GM03348 (cell line): ENCODE measurements at places on chromosomes 7 and 10.
A peak's percentile ranks its signal among the peaks of the same experiment; 100 is the strongest.

DNA sequence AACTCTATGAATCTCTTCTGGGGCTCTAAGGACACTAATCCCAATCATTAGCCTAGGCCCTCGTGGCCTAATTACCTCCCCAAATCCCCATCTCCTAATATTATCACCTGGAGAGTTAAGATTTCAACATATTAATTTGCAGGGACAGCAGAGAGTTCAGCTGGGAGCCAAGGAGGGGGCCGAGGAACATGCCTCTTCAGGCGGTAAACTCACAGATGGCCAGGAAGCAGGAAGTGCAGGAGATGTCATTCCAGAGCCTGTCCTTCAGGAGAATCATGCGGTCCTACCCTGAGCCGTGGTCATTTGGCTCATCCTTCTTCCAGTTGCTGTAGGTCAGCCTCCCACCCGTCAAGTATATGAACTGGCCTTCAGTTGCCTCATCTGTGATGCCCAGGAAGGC is 21.9 kb upstream of the SFTPA2 start:
- no peak for DNase-seq

- DNase-seq = no peak
These were observed 221.6 kb downstream of the TCF7L2 start for GRCh38 chr10:113171662-113172061.

DNA sequence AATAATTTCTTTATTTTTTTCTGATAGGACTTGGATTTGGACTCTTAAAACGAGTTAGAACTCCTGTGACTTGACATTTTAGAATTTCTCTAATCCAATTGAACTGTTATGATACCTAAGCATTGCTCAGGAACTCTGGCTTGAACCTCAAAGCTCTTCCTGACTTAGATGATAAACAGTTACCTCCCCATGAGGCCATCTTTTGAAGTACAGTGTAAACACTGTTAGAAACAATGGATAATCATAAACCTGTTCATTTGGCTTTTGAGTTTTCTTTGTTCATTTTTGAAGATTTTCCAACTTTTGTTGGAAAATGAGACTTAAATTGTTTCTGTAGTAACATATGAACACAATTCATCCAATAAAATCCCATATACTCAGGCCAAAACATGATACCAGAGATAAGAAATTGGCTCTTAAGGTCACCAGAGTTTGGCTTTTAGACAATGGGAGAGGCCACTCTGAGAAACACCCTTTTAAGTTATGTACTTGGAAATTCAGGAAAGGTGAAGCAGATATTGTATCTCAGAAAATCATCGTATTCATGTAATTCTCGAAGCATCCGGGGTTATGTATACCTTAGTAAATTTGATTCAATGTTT is 59.6 kb downstream of the RUNDC3B start:
- DNase-seq = no peak

DNA sequence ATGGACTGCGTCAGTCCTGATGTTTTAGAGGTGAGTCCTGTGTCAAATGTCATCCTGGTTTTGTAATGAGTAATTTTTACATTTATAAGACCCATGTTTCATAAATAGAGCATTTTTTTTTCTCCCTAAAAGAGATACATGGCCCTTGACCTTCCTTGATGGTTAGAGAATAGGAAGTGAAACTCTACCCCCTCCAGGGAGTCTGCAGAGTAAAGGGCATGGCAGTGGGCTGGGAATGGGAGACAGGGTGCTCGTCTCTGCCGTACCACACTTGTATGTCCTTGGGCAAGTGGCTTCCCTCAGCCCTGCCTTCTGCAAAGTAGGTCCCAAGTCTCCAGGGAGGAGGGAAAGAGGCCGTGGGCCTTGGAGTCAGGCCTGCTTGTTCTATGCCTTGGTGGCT is 63.9 kb downstream of the WDFY4 start:
- DNase-seq = no peak

DNA sequence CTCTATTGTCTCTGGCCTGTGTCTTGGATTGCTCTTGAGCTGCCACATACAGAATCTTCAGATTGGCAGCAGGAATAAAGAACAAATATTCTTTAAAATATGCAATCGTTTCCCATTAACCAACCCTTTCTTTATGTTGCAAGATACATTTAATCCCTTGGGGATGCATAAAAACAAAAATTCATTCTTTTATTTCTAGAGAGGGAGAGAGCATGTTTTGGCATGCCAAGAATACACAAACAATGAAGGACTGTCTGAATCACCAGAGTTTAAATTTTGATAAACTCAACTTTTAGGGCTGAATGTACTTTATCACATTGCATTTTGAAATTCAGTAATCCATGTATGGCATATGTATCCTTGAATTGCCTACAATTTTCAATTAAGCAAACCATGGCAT is 154.3 kb upstream of the SEMA3D start:
- no peak for DNase-seq

DNA sequence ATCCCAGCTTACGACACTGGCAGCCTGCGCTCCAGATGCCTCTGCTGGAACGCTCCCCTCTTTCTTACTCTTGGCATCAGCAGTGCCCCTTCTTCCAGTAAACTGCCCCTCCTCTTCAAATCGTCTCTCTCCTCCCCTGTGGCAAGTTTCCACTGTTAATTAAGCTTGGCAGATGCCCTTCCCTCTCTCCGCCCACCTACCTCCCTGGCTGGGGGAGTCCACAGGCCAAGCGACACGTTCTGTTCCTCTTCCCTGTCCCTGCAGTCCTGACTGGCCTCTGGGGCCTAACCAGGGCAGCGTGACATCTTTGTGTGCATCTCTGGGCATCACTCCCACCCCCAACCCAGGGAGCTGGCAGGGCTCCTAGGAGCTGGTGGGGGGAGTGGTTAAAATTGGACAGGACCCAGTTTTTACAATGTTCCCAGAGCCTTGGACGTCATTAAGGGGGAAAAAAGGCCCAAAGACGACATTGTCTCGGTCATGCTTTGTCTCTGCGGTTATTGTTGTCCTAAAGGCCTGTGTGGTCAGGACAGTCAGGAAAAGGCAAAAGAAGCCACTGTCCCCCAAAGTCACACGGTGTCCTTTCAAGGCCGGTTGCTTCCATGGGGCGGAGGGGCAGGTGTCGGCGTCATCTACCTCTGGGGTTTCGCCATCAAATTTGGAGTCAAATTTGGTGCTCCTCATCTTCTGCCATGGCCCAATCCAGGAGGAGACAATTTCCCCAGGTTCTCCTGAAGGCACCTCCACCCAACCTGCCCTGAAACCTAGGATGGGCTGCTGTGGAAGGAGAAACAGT is 54.2 kb downstream of the DLG5 start:
- no peak for DNase-seq

- DNase-seq = no peak
These were observed 75.3 kb downstream of the HIP1 start for GRCh38 chr7:75663302-75663907.

DNA sequence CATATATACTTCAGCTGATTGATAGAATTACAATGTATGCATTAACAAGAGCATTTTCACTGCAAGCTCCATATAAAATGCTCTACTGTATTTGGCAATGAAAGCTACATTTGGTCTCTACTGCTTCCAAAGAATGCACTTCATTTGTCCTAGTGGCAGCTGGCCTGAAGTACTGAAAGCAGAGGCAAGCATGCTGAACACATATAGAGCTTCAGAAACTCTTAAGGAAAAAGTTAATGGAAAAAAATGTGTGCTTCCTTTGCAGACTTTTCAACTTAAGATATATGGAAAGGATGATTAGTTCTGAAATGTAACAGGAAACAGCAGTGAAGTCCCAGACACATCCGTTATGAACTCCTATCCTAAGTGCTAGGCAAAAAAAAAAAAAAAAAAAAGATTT is 537.1 kb upstream of the POM121L12 start:
- DNase-seq = no peak

- peak; percentile 68 for DNase-seq
These were observed 52.3 kb upstream of the SLC35B4 start for GRCh38 chr7:134368851-134369544.

- DNase-seq = peak; percentile 22
These were observed 172.9 kb downstream of the TMEM26 start for GRCh38 chr10:61280303-61280702.

- peak; percentile 93 for DNase-seq
These were observed 97.9 kb downstream of the WDR11 start for GRCh38 chr10:120948889-120949608.

- DNase-seq = no peak
These were observed 1.5 kb downstream of the ITGB8 start for GRCh38 chr7:20331910-20332813.

- DNase-seq = peak; percentile 79
These were observed 34.6 kb downstream of the TRIM8 start for GRCh38 chr10:102678842-102679289.

GRCh38 chr7:22301790-22302189 is 55.2 kb downstream of the RAPGEF5 start:
- DNase-seq = no peak

- no peak for DNase-seq
These were observed 3.1 kb upstream of the SFRP5 start for GRCh38 chr10:97774811-97775294.

- DNase-seq = peak; percentile 47
These were observed 82.6 kb downstream of the DNMBP start for GRCh38 chr10:99926925-99927720.

- DNase-seq = no peak
These were observed 147.2 kb downstream of the TMEM178B start for GRCh38 chr7:141221007-141221612.

- no peak for DNase-seq
These were observed 925.2 kb upstream of the GHITM start for GRCh38 chr10:83214136-83214535.

DNA sequence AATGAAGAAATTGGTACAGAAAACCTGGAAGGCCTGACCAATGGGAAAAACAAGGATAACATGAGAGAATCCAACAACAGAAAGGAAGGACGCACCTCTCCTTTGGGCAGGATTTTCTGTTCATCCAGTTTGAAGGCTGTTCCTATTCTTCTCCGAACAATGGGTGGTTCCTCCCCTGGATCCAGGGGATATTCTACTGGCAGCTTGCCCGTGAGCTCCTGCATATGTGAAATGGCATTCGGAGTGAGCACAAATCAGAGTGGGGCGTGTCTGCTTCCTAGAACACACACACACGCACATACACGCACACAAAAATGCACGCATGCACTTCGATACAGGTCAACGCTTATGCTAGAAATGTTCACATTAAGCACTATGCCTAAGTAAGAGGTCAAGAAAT is 83.5 kb downstream of the PRPF18 start:
- no peak for DNase-seq

DNA sequence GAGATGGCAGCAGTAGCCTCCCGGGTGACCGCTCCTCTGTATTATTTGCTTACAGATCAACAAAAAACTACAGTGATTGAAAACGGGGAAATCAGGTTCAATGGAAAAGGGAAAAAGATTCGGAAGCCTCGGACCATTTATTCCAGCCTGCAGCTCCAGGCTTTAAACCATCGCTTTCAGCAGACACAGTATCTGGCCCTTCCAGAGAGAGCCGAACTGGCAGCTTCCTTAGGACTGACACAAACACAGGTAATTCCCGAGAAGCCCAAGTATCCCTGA is 2.2 kb downstream of the DLX6 start:
- DNase-seq = no peak

- no peak for DNase-seq
These were observed 2.2 kb upstream of the LMBR1 start for GRCh38 chr7:156895024-156895780.

DNA sequence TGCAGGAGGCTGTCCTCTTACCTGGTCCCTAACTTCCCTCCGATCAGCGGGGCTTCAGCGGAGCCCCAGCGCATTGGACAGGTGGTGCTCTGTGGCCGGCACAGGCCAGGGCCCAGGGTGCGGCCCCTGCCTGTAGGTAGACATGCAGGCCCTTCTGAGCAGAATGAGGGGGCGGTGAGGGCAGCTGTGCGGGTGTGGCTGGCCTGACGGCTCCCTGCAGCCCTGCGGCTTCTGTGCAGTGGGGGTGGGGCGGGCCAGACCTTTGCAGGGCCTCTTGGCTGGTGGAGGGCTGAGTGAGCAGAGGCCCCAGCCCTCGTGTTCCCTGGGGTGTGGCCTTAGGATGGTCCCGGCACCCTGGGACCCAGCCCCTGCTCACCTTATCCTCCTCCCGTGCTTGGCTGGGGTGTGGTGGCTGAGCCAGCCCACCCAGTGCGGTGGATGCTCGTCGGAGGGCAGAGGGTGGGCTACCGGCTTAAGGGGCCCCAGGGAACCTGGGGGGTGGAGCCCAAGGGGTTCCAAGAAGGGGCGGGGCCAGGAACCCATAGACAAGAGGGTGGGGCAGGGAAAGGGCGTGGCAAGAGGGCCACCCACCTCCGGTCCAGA is 175.2 kb upstream of the TNRC18 start:
- peak; percentile 53 for DNase-seq

DNA sequence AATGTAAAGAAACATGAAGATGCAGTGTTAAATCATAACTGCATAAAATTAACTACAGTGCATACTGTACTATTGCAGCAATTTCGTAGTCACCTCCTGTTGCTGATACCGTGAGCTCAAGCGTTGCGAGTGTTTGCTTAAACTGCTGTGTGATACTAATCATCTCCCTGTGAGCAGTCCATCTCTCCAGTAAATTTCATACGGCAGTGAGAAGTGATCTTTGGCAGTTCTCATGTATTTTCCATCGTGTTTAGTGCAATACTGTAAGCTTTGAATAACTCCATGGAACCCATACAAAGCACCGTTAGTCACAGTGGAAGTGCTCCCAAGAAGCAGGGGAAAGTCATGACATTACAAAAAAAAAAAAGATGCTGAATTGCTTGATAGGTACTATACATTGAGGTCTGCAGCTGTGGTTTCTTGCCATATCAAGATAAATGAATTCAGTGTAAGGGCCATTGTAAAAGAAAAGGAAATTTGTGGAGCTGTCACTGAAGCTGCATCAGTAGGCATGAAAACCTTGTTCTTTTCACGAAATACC is 360.4 kb downstream of the EXOC4 start:
- no peak for DNase-seq

GRCh38 chr7:69564454-69565417 is 33.5 kb upstream of the AUTS2 start:
- DNase-seq = peak; percentile 41

DNA sequence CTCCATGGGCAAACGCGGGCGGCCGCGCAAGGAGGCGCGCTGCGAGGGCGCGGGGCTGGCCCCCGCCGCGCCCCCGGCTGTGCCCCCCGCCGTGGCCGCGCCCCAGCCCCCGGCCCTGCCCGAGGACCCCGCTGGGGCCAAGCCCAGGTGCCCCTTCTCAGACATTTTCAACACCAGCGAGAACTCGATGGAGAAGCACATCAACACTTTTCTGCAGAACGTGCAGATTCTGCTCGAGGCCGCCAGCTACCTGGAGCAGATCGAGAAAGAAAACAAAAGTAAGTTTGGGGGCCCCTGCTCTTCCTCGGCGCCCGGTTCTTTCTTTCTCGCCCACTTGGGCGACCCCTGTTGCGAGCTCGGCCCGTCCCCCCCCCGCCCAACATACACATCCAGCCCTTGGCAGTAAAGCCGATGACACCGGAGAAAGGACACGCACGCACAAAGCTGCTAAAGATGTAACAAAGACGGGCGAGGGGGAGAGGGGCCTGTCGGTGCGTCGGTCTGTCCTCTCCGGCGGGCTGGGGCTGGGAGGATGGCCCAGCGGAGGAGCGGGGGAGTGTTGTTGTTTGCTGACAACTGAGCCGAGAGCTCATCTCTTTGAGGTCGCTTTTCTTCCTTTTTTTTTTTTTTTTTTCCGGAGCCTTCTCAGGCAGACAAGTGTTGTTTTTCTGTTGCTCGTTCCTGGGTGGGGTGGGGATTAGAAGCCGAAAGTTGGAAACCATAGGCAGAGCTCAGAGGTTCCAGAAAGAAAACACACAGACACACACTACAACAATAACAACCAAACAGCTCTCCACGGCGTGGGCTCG is 604 bp downstream of the MXI1 start:
- peak; percentile 64 for DNase-seq
